ENCODE measurements at places on chromosomes 2 and 18.

GRCh38 chr2:75328156-75328555 lies 128.8 kb upstream of the TACR1 start:
- DNase-seq: no peak

DNA sequence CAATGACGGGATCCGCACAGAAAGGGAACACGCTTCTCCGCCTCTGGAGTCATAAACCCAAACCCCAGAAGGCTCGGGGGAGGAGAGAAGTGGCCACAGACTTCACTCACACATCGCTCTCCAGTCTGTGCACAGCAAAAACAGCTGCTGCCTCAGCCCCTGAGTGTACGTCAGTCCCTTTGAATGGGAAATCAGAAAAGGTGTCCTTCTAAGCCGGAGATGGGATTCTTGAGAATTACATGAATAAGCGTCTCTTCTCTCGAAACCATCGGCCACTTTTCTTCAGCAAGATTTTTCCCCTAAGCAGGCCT lies 78.3 kb downstream of the PDCL3 start:
- no peak for DNase-seq

- DNase-seq: no peak
Measured at GRCh38 chr2:240302041-240302440, 133.4 kb upstream of the GPC1 start.

DNA sequence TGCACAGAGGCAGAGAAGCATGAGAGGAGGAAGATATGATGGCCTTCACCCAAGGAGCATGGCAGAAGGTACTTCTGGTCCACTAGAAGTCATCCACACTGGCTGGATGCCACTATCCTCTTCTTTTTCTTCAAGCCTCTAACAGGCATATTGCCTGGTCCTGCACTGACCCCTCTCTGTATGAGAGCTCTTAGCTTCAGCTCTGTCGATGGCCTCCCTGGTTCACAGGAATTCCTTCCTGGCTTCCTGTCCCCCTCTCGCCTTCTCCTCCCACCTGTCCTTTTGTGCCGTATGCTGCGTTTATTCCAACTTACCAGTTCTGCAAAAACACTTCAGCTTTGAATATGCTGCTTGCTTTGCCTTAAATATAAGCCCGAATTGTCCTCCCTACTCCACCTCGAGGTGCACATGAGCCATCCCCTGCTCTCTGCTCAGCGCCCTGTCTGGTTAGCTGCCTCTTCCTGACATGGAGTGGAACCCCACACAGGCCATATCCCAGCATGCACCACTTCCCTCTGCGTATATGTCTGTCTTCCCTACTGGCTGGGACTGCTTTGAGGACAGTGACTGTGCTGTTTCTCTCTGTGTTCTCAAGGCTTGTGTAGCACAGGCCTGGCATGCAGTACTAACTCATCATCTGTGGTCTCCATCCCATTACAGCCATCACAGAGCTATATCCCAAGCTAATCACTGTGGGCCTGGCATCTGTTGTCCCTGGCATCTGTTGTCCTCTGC lies 474.9 kb downstream of the EIPR1 start:
- DNase-seq: no peak

- DNase-seq: no peak
Measured at GRCh38 chr2:142180820-142181533, 50.2 kb upstream of the LRP1B start.

- DNase-seq: no peak
Measured at GRCh38 chr2:205408696-205409095, 273.6 kb upstream of the NRP2 start.

GRCh38 chr2:217437290-217437870 lies 565.4 kb downstream of the TNS1 start:
- no peak for DNase-seq

GRCh38 chr18:3671176-3671575 lies 221.2 kb downstream of the TGIF1 start:
- no peak for DNase-seq

DNA sequence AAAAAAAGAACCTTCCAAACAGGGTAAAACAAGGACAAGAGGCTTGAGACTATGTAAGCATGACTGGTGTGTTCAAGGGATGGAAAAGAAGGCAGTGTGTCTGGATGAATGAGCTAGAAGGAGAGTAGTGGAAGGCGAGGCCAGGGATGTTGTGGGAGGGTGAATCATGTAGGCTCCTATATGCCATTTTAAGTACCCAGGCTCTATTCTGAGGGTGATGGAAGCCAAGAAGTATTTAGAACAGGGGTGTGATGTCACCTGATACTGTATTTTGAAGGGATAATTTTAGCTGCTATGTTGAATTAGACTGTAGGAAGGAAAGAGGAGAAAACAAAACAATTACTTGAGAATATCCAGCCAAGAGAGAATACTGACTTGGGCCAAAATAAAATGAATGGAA lies 524.7 kb upstream of the CRIM1 start:
- DNase-seq: no peak

GRCh38 chr2:133171393-133172004 lies 396.8 kb downstream of the NCKAP5 start:
- peak; percentile 22 for DNase-seq

DNA sequence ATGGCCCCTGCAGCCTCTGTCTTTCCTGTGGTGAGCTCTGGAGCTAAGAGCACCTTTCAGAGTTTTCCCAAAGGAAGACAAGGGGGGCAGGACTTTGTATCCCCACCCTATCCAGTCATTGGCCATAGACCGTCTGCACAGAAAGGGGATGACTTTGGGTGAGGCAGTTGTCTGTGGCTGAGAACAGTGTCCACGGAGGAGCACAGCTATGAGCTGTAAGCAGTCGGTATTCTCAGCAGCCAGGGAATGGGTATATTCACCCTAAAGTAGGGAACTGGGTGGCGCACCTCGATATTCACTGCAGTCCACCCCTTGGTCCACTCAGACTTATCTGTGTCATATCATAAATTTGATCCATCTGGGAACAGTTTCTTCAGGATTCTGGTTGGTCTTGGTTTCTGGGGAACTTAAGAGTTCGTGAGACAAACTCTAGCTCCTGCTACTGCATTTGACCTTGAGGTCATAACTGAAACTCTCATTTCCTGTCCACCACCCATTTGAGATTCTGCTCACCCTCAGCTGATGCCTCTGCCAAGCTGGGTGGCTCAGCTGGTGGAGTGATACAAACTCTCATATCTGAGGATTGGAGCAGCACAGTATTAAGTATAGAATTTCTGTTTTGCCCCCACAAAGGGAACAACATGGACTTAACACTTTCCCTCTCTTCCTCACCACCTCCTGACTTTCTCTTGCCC lies 45.2 kb upstream of the SCG2 start:
- peak; percentile 14 for DNase-seq

DNA sequence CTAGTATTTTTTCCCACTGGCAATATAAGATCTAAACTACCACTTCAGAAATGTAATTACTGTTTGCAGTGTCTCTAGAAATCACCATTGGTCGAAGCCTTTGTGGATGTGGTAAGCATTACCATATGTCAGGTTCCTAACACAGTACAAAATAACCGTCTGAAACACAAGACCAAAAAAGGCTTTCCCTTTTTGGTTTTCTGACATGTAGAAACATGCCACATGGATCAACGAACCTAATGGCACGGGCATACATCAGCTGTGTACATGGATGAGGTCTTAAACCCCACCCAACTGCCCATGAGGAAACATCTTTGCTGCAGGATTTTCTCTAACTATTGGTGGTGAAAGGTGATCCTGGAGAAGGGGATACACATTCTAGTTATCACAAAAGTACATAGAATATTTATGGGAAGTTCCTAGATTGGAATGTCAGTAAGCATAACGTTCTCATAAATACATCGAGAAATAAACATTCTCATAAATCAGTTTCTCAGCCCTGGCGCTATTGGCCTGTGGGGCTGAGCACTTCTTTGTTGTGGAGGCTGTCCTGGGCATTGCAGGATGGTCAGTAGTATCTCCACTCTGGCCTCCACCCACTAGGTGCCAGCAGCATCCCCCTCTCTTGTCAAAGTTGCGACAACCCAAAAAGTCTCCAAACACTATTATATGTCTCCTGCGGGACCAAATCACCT lies 9.0 kb downstream of the VIT start:
- no peak for DNase-seq

- DNase-seq: no peak
Measured at GRCh38 chr2:42764901-42765300, 966 bp upstream of the OXER1 start.

GRCh38 chr2:151891566-151892194 lies 63.5 kb upstream of the ARL5A start:
- DNase-seq: no peak

- no peak for DNase-seq
Measured at GRCh38 chr2:144572977-144573376, 53.1 kb upstream of the ZEB2 start.

DNA sequence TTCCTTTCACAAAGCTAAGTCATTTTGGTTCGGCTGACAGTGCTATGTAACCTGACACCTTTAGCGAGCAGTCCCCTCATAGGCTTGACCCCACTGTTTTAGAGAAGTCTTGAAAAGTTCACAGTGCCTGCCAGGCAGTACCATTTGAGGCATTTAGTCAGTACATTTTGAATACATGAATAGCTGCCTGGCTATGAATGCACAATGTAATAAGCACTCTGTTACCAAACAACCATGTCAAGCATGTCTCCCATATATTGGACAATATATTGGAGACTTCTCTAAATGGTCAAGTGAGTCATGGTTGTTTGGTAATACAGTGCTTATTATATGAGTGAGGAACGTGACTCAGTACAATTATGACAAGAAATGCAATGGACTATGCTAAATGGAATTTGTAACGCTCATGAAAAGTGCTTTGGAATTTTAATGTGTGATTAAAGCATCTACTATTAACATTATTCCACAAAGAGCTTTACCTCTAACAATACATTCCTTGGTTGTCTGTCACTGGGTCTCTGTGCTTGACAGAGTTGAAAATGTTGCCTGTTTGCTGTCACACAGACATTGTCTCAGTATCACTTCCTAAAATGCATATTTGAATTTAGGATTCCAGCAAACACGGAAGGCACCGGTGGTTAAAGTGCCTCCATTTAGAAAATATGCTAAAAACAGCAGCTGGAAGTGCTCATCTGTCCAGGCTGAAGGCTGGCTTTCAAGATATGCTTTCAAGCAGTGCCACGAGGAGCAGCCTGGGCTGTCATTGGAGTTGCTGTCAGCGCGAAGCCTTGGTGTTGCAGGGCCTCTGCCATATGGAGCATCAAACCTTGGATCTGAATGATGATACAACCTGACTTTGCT lies 458.6 kb downstream of the FBXO15 start:
- DNase-seq: no peak

GRCh38 chr18:49630246-49630699 lies 68.4 kb downstream of the LIPG start:
- no peak for DNase-seq

DNA sequence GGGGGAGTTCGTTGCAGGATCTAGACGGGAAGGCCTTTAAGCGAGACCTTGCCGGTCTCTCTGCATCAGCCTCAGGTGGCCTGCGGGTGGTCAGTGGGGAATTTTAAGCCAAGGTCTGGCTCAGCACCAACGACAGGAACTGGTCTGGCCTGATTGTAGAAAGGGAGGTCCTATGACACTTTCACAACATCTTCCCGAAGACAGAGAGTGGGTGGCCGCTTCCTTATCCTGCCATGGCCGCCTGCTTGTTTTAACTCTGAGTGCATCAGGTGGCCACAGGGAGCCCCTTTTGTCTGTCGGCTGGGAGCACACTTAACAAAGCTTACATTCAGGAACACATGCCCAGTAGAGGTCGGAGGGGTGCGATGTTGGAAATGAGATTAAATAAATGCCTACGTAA lies 363.7 kb upstream of the MYT1L start:
- DNase-seq: no peak

- no peak for DNase-seq
Measured at GRCh38 chr2:28522481-28522880, 26.6 kb downstream of the PLB1 start.

DNA sequence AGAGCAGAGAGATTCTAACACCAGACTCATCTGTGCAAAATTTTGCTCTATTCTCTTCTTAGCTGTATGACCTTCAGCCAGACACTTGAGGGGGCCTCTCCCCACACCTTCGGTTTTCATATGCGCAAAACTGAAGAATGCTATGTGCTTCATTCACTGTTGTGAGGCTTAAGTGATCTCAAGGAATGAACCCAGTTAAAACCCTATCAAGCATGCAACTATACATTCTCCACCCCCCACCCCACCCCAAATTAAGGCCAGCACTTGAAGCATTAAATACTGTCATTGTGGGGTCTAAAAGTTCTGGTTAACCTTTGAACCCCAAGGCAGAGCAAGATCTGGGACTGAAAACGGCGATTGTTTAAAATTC lies 10.0 kb downstream of the PCARE start:
- no peak for DNase-seq

DNA sequence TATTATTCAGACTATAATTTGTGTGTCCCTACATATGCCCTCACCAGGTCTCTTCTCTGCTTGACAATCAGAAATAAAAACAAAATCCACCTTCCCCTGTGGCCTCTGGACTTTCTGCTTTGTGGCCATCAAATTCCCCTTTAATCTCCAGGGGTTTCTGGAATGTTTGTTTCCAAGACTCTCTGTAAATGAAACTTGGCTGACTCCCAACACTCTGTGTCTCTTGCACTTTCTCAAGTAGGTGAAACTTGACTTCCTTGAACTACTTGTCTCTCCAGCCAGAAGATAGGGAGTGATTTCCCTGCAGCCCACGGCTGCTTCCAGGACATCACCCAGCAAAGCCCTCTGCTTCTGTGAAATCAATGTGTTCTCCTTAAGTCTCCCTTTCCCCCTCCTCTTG lies 54.1 kb upstream of the AQP4 start:
- no peak for DNase-seq

DNA sequence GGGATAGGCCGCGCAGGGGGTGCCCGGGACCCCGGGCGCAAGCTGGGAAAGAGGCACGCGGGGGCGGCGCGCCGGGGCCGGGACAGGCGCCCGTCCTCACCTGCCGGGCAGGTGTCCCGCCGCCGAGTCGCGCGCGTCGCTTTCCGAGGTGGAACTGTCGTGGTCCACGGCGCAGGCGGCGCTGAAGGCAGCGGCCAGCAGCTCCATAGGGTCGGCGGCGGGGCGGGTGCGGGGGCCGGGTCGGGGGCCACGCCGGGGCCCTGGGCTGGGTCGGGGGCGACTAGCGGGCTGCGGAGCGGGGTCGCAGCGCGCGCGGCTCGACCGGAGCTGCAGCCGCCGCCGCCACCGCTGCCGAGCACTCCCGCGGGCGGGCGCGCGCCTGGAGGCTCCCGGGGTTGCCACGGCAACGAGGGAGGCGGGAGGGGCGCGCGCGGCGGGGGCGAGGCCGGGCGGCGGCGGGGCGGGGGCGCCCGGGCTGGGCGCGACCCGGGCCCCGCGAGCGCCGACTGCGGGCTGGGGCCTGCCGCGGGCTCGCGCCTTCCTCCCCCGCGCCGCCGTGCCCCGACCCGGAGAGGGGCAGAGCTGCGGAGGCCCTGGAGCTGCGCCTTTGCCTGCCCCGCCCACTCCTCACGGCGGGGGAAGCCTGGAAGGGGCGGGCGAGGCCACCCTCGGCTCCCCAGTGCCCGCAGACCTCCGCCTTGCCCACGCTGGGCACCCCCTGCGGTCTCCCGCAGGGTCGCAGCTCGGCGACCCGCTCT lies 57.9 kb downstream of the SNORC start:
- DNase-seq: peak; percentile 45

Measured in GM10248 (cell line).